ENCODE measurements at places on chromosomes 2 and 18.

DNA sequence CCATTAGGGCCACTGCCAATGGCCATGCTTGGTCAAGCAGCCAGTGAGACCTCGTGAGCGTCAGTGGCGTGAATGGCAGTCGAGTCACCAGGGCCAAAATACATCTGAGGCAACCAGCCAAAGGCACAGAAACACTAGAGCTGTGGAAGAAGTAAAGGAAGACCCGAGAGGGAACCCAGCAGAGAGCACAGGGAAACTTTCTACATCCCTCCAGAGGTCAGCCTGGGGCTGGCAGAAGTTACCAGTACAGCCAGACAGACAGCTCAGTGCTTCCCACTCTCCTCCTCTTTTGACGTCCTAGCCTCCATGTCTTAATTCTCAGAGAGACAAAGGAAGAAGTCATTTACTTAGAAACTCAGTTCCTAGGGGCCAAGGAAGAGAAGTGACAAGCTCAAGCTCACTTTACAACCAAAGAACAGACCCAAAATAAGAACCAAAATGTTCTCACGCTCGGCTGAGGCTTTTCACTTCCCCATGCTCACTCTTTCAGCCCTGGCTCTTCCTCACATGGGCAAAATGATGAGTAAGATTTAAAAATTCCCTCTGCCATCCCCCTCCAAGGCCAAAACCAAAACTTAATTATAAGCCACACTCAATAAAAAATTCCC is 8.7 kb downstream of the CYRIA start:
- no peak for DNase-seq

GRCh38 chr2:210267698-210268097 is 42.5 kb upstream of the ACADL start:
- DNase-seq, result no peak

DNA sequence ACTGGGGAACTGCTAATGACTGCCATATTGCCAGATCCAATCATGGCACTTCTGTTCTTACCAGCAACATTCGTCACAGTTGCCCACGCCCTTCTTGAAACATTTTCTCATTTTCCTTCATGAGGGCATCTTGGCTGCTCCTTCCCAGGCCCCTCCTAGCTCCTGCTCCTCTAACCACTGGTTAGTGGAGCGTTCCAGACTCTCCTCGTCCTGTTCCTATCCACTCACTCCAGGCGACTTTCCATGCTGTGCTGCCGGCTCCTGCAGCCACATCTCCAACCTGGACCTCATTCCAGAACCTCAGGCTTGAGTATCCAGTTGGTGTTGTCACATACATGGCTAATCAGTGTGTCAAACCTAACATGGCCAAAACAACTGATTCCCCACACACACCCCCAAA is 1.3 kb upstream of the ADI1 start:
- no peak for DNase-seq

DNA sequence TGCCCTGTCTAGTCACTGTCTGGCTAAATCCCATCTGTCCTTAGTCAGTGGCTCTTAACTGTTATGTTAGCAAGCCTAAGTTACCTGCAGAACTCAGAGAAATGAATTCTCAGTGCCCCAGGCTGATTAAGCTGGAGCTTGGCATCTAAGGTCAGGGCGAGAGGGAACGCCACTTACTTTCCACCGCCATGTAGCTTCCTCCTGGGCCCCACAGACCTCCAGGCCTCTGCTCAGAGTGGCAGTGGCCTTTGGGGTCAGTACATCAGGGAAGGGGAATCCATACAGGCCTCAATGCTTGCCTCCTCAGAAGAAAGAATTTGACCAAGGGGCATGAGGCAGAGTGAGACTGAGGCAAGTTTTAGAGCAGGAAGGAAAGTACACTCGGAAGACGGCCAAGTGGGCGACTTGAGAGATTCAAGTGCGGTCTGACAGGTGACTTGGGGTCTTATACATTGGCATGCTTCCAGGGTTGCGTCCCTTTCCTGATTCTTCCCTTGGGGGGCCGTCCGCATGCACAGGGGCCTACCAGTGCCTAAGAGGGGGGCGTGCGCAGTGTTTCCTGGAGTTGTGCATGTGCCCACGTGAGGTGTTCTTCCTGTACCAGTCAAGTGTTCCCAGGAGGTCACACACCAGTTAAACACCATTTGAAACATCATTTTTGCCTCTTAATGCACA is 64.1 kb downstream of the EMILIN2 start:
- DNase-seq, result no peak

- peak; percentile 27 for DNase-seq
Measured at GRCh38 chr18:61856678-61857077, 36.1 kb downstream of the RNF152 start.

DNA sequence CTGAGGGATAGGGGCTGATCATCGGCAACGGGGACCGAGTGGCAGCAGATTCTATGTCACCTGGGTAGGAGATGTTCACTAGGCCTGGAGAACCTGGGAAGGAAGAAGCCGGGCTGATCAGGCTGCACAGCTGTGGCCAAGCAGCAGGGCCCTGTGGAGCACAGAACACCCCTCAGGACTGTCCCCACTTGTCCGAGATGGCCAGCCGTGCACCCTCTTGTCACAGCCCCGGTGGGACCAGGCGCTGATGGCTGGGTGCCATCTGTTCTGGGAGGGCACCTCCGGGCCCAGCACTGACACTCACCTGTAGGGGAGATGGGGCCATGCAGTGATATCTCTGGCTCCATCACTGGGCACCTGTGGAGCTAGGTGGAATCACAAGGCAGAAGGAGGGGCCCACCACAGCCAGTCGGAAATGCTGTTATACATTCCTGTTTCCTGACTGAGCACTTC is 217.9 kb upstream of the RAB6C start:
- no peak for DNase-seq

- no peak for DNase-seq
Measured at GRCh38 chr18:57831597-57832377, 28.7 kb upstream of the ATP8B1 start.

GRCh38 chr2:100730290-100730868 is 89.6 kb upstream of the NPAS2 start:
- DNase-seq, result peak; percentile 19

Measured in COR-L47 (cell line).